Umbilical cord (tissue), 2 donors: ENCODE measurements at places on chromosomes 3 and 15. TPM values are rescaled to one million over a fixed set of nuclear protein-coding genes. Genes with fewer than 3 reads are reported as not detected.

The HDAC11 gene
- 7.9 TPM for total RNA-seq

The AMIGO3 gene
- 2.4 TPM for total RNA-seq

The NR2F2 gene
- total RNA-seq: 12.5 TPM

- no peak for DNase-seq
These were observed 51.7 kb downstream of the OTOL1 start for GRCh38 chr3:161548301-161548700.

DNA sequence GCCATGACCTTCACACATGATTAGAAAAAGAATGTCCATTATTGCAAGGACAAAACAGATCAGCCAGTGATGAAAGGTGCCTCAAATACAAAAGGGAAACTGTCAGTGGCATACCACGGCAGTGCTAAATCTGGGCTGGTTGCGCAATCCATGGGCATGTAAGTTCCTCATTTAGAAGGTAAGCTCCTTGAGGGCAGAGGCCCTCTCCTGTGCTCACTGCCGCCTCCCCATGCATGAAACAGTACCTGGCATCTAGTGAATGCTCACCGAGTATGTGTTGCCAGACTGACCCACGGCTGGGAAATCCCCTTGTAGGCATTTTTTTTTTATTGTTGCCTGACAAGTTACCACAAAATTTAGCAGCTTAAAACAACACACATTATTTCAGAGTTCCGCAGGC, 312.1 kb upstream of the CHRM5 start:
- DNase-seq: no peak

DNA sequence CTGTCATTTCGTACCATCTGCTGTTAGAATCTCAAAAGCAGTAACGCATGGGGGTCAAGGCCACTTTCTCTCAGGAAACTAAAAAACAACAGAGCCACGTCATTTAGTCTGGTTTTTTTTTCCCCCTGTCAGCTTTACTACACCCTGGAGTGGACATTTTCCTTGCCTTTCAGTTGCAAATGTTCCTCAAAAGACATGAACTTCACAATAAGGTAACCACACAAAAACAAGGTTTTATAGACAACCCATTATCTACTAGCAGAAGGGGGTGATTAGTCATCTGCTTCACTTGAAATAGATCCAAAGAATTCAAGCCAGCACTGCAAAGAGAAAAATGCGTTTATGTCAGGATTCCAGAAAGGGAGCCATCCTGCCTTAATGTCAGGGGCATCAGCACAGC, 171.8 kb upstream of the CDIN1 start:
- peak; percentile 39 for DNase-seq

DNA sequence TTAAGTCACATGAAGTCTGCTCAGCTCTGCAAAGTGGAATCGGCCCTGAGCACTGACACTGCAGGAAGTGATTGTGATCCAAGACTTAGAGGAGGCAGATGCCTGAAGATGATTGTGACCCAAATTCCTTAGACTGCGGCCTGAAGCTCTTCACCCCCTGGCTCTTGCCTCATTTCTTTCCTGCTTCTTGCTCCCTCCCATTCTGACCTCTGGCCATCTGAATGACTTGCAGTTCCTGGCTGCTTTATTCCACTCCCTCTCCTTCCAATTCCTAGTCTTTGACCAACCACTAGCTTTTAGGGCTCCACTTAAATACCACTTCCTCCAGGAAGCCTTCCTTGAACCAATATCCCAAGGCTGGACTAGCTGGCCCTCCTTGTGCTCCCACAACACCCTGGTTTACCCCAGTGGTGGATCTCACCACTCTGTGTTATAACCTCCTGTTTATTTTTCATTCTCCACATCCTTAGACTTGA, 9.9 kb upstream of the EPB42 start:
- DNase-seq: no peak

- no peak for DNase-seq
These were observed 140.7 kb downstream of the FHIT start for GRCh38 chr3:61110576-61110975.

DNA sequence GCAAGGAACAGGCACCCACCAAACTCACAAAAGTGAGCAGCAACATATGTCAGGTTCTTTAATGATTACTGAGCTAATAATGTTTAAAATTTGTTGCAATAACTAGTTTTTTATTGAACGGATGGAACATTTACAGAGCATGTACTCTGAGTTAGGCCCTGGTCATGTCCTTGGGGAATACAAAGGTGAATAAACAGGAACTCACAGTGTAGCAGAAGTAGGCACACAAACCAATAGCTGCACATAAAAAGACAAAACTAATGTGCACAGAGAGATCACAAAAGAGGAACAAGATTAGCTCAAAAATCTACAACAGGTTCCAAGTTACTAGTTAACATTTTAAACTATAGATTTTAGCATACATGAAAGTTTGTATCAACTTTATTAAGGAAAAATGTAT, 505.3 kb upstream of the PPP2R3A start:
- no peak for DNase-seq

DNA sequence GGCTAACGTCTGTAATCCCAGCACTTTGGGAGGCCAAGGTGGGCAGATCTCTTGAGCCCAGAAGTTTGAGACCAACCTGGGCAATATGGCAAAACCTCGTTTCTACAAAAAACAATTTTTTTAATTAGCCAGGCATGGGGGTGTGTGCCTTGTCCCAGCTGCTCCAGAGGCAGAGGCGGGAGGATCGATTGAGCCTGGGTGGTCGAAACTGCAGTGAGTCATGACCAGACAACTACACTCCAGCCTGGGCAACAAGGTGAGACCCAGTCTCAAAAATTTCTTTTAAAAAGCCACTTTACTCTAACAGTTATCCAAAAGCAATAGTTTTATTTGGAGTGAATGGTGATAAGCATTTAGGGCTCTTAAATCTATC, 12.5 kb downstream of the TRIM59 start:
- DNase-seq: no peak
